ENCODE measurements at places on chromosomes 7 and 10.

DNA sequence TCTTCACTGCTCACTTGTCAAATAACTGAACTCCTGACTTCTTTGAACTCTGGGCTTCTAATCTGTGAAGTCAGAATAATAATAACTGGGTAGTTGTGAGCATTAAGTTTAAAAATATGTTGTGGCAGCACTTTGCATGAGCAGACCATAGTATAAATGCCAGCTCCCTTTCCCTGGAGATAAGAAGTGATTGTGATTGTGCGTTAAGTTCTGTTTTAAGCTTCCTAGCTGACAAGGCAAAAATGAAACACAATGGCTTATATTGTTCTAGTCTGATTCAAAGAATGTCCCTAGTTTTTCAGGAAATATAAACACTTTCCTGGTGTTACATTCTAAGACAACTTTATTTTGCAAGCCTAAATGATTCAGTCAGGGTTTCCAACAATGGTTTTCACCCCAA, 61.8 kb downstream of the PTPRE start:
- no peak for DNase-seq

GRCh38 chr10:14547816-14548215, 217.1 kb upstream of the FRMD4A start:
- no peak for DNase-seq

- no peak for DNase-seq
Observed at GRCh38 chr10:127694580-127695193, 42.3 kb upstream of the FOXI2 start.

DNA sequence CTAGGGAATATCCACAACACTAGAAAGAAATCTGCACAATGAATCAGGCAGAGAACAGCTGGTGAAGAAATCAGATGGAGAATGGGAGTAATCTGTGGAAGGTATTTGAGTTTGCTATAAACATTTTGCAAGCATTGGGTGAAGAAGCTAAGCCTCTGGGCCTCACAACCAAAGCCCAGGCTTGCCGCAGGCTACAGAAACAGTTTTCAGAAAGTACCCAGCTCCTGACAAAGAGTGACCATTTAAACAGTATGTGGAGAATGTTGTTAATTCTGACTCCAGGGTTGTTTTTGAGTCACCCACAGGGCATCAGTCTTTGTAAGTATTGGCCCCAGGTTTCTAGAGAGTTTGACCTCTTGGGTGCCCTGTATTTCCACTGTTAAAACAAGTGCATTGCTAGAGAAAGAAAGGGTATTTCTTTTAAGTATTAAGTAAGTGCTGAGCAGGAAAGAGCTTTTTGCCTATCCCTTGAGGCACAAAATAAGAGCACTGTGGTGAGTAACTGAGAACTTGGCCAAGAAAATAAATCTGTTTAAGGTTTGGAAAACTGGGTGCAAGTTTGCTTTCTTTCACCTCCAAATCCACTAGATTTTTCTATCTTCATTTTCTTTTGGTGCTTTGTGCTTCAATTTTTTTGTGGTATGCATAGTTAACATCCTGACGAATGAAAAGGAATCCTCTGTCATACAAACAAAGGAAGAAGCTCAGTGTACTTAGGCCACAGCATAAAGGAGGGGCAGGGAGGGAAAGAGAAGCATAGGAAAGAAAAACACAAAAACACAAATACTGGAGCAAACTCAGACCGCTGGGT, 691.8 kb downstream of the SUGCT start:
- peak; percentile 83 for DNase-seq

DNA sequence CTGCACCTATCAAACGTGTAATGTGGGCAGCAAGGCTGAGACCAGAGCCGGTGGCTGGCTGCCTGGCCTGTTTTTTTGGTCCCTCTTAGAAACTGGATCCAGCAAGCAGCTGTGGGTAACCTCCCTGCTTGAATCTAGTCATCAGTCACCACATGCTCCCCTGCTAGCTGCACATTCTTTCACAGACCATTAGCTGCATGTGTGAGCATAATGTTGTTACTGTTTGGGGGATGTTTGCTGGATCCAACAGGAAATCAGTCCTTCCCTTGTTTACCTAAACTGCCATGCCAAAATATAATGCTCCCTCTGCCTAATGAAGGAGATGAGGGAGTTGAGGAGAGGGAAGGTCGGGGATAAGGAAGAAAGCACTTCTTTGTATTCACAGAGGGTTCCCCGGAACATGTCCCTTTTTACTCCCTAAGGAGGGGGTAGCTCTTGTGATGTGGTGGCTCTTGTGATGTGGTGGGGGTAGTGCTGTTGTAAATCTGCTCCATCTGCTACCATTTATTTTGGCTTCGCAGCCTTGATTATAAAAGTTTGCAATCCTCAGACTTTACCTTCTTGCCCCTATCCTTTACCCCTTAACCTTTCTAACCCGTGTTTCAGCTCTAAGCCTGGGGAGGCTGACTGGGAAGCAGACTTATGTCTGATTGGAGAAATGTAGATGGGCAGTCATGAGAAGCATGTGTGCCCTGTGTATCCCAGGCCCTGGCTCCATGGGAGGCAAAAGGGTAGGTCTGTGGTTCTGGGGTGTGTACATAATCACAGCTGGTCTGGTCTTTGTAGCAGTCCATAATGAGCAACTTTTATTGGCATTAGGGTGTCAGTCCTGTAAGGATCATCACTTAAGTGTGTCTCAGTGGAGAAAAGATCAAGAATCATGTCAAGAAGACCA, 20.8 kb downstream of the LOXL4 start:
- peak; percentile 73 for DNase-seq

DNA sequence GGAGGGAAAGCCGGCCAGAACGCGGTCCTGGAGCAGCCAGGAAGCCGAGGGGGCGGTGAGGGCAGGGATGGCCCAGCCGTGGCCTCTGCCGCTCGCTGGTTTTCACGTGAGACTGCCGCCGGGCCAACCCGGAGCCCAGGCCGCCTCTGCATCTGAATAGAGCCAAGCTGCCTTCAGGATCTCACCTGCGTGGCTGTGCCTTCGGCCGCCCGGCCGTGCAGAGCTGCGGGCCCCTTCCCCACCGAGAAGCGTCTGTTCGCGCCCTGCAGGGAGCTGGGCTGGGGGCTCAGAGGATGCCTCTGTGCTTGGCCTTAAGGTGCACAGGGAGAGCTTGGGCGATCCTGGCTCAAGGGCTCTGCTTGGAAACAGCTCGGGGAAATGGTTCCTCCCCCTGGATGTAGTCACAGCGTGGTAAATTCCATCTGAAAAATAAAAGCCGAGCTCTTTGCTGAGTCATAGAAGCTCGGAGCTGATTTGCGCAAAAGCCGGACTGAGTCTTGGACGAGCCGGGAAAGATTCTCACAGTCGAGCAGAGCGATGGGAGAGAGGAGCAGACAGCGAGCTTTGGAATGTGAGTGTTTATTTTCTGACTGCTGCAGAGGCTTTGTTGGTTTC, at the start of gene JAKMIP3:
Gene JAKMIP3, plus strand, starts transcription at position 456 of the 615 bp plus-strand sequence. CDS start 38,863 bp downstream, outside the sequence.
- peak; percentile 97 for DNase-seq

- DNase-seq, result no peak
Observed at GRCh38 chr7:38675494-38676106, 44.4 kb upstream of the AMPH start.

DNA sequence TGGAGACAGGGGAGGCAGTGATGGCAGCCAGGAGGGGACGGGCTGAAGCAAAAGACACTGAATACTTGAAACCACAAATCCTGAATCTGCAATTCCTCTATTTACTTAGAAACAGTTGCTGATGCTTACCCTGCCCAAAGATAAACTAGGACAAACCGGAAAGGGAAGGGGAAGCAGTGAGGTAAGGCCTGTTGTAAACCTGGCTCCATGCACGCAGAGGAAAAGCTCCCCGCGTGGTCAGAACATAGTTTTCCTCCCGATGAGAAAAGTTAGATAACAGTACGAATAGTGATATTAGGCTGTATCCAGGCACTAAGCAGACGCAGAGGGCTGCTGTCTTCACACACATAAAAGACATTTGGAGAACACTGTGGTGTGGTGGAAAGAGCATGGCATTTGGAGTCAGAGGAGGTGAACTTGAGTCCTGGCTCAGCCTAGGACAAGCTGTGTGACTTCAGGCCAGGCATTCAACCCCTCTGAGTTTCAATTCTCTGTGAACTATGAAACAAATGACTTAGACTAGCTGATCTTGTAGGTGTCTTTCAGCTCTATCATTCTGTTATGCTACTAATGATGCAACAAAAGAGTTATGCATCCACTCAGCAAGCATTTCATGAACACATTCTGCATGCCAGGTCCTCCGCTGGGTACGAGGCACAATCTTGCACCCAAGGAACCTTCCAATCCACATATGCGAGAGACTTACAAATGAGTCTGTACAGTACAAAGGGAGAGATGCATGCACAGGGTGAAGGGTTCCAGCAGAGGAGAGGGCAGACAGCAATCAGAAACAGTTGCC, 80.9 kb downstream of the SORBS1 start:
- DNase-seq, result no peak

DNA sequence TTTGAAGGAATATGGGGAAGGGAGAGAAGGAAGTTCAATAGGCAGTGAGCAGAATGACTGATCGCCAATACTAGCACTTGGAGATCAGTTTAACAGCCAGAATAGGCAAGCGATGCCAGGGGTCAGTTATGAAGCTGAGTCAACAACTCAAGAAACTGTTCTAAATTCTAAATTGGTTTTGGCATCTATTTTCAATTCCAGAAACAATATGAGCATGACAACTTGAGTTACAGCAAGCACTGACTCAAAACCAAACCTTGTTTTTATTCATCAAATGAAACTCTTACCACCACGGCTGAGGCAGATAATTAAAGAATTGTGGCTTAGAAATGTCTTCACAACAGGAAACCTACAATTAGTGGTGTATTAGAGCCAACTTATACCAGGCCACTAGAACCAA, 180.5 kb upstream of the ASAH2 start:
- DNase-seq, result peak; percentile 54
